ENCODE measurements at places on chromosomes 2 and 18.

- no peak for DNase-seq
Observed at GRCh38 chr2:218291318-218292047, 820 bp downstream of the TMBIM1 start.

DNA sequence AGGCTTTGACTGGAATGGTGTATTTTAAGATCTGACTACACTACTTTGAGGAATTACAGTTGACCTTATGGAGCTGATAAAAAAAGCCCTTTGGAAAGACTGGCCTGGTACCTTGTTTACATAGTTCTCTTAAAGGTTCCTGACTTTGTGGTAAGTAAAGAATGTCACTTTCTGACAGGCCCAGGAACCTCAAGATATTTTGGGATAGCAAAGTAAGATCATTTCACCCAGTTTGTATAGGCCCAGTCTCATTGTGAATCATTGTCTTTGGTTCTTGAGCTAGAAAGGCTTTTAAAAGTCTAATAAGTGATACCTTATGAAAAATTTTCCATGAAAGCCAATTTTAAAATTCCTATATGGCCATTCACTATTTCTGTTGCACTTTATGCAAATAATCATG is 316.3 kb upstream of the LRRTM4 start:
- DNase-seq: no peak

- DNase-seq: no peak
Observed at GRCh38 chr2:222448748-222449181, 24.4 kb downstream of the SGPP2 start.

DNA sequence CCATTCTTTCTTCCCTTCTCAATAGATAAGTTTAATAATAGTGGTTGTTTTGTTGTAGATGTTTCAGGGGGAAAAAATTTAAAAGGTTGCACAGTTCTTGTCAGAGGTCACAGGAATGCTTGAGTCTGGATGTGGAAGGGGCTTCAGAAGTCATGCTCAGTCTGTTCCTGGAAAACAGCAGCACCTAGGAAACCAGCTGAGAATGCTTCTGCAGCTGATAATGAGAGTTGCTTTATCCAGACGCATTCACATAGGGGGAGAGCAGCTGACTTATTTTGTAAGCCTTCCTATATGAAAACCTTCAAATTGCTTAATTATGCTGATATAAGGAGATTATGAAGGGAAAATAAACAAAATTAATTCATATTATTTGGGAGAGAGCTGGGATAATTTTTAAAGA is 235.5 kb downstream of the GULP1 start:
- no peak for DNase-seq

DNA sequence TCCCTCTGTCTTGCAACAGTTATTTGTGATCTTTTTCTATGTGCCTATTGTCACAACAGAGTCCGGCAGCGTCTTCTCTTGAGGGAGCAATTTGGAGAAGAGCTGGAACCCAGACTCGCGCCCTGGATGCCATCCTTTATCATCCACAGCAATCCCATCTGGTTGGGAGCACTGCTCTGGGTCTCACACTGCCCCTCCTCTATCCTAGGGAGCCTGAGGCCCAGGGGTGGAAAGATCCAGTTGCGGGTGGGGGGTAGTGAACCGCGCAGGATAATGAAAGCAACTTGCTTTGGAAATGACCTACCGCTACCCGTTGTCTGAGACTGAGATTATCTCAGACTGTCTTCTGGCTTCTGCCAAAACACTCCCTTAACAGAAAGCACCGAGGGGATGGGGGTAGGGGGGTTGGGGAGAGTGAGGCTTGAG is 713 bp downstream of the WBP1 start:
- DNase-seq: no peak

DNA sequence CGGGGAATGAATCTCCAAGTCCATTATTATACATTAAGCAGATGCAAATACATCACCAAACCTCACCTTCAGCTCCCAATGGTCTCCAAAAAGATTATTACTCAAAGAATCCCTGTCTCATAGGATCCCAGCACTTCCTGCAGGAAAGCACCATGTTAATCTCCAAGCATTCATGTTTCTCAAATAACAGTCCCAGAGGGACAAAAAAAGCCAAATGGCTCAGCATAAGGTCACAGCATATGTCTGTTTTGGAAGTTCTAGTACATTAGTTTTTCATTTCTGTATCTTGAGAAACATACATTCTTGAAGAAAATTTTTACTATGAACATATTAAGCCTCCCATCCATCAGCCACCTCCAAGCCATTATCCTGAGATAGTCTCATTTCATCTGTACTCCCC is 103.3 kb downstream of the METTL4 start:
- DNase-seq: no peak

GRCh38 chr2:71235930-71236587 is 9.2 kb upstream of the PAIP2B start:
- no peak for DNase-seq

DNA sequence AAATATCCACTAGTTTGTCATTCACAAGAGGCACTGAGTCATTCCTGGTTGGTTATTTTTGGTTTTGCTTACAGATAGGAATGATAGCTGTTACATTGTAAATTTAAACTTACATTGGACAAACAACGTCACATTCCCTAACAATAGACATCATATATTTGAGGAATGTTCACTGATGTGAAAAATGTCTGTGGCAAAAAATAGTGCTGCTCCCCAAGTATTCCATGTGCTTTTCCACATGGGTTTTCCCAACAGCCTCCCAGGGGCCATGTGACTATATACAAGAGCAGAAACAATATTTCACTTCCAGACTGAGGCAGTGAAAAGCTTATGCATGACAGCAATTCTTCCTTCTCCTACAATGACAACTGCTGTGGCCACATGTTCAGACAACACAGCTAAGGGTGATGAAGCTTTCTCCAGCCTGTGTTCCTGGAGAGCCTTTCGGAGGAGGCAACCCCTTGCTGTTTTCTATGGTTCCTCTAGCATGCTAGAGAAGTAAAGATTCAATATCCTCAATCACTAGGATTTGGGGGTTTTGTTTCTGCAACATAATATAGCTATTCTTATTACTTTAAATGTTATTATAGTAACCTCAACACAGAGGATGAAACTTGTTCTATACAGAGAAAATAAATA is 202.7 kb downstream of the PTH2R start:
- no peak for DNase-seq

DNA sequence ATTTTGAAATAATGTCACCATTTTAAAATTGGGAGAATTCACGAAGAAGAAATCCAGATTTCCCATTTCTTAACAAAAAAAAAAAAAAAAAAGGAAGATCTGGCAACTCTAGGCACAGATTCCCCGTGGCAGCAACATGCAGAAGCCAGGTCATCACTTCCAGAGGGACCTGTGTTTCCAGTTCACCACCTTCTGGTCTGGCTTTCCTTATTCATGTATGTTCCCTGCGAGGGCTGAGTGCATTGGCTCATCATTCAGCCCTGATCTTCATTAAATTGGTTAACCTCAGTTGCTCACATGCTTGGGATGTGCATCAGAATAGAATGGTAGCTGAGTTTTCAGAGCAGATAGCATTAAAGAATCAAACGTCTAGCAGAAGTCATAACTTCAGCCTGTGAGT is 25.0 kb upstream of the MAP3K20 start:
- no peak for DNase-seq

GRCh38 chr18:7301094-7301493 is 70.2 kb downstream of the LRRC30 start:
- no peak for DNase-seq

- DNase-seq: no peak
Observed at GRCh38 chr2:220167956-220168355, 540.5 kb downstream of the SLC4A3 start.

- DNase-seq: no peak
Observed at GRCh38 chr2:178448968-178449661, 1.9 kb downstream of the PRKRA start.

DNA sequence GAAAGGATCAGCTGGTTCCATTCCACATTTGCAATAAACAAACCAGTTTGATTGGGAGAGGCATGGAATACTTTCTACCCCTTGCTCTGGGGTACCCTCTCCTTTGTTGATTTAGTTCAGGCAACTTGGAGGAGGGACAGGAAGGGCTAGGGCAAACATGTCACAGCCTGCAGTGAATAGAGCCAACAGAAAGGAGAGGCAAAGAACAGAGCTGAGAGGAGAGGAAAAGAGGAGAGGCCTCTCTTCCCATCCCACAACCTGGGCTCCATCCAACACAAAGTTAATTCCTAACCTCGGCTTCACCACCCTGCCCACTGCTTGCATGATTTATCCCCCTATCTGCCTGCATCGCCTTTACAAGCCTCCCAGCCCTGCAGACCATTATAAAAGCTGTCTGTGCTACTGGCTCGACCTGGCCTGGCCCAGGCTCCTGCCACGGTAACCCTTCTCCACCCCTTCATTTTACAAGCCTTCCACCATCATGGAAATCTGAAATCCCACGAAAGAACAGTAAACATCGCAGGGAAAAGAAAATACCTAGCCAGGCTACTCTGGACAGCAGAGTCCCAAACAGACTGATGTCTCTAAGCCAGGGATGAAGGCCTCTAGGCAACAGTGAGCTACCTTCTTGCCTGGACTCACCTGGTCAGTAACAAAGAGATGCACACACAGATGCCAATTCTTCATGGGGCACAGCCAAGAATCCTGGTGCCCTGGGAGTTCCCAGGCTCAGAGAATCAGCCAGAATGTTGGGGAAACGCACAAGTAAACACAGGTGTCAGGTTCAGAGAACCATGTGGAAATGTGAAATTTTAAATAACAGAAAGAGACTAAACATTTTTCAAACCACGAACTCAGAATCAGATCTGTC is 43.6 kb downstream of the NHEJ1 start:
- no peak for DNase-seq
